ENCODE measurements at places on chromosomes 5 and 9.

DNA sequence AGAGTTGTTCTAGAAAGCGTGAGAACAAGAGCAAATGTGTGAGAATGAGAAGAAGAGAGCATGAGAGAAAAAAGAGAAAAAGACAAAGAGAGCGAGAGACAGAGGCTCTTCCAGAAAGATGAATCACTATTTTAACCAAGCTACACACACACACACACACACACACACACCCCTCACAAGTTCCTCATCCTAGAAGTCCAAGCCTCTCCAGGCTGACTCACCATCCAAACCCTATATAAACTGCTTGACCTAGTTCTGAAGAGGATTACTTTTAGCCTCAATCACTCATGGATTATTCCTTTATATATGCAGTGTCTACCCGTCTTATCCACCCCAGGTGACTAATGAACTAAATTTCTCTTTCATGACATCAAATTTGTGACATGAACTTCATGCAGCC lies 37.6 kb downstream of the C9orf57 start:
- no peak for DNase-seq

DNA sequence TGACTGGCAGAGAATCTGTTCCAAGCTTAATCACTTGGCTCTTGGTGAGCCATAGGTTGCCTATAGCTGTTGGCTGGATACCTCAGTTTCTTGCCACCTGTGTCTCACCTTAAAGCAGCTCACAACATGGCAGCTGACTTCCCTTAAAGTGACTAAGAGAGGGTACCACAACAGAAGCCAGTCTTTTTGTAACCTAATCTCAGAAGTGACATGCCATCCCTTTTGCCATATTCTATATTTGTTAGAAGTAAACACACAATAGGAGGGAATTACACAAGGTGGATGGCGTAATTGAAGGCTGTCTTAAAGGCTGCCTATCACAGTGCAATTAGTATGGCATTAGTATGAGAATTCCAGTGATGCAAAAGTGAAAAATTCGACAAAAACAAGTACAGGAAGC lies 28.1 kb downstream of the NIPBL start:
- no peak for DNase-seq

GRCh38 chr5:34941936-34942335 lies 12.6 kb downstream of the DNAJC21 start:
- no peak for DNase-seq

DNA sequence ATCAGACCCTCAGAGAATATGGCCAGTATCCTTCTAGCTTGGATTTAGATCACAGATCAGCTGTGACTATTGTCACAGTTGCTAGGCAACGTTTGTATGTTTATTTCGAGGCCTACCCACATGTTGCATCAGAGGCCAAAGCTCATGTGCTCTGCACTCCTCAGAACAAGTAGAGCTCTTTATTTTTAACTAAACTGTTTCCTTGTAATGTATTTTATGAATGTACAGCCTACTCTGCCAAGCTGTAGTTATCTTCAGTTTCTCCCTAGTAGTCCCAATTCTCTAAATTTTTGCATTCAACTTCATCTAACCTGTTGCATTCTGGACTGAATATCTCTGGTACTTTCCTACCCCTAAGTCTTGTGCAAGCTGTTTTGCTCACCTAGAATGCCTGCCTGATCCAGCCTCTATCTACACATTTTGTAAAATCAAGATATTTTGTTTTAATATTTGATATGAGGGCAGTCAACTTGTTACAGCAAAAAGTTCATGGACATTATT lies 52.8 kb downstream of the CAST start:
- no peak for DNase-seq

DNA sequence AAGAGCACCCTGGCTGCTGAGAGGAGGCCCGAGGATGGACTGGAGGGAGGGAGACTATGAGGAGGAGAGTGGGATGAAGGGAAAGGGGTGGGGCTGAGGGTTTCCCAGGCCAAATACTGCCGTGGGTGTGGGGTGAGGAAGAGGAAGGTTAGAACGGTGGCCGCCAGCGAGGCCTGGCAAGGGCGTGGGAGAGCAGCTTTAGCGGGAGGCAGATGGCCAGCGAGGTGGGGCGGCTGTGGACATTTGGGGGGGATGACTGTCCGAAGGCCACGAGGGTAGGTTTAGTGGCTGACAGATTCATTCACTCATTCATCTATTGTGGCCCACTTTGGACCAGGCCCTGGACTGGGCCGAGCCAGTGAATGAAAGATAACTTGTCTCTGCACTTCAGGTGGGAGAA lies 47.8 kb upstream of the NEURL1B start:
- DNase-seq, result no peak

DNA sequence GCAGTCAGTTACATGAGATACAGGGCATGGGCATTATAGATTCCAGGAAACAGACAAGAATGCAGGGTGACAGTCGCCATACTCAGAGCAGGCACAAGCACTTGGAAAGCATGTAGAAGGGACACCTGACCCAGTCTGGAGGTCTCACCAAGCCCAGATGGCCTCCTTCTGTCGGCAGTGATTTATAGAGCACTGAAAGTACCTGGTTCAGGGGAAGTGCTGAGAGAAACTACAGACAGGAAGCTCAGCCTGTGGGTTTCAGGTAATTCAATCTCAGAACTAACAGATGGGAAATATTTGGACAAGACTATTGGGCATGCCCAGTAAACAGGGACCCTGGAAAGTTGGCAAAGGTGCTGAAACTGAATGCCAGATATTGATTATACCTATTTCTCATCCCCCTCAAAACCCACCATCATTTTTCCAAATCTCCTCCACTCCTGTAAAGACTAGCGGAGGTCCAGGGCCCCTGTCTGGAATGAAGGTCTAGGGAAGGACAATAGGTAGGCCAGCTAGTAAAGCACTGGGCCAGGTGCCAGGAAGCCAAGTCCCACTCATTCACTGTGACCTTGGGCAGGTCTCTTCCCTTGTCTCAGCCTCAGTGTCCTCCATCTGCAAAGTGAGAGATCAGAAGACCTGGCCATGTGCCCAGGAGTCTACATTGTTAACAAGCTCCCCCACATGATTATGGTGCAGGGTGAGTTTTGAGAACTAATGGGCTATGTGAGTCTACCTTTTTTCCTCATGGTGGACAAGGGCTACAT lies 26.9 kb downstream of the KLHL3 start:
- no peak for DNase-seq

DNA sequence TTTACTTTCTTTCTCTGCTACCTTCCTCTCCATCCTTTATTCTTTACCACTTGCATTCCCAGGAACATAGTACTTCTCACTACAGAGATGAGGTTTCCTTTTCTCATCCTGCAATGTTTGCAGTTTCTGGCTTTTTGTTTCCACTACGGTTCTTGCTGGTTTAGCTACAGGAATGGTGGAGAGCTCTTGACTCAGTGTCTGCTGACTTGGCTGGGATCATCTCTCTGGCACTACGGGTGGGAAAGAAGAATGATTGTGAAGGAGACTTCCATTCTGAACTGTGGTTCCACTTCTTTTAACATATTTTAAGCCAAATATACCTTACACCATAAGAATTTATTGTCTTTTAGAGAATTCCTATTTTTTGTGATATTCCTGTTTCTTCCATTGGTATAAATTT lies 65.1 kb downstream of the NREP start:
- DNase-seq, result no peak

- DNase-seq, result no peak
These were observed 21.1 kb downstream of the HMGXB3 start for GRCh38 chr5:150021491-150022157.

DNA sequence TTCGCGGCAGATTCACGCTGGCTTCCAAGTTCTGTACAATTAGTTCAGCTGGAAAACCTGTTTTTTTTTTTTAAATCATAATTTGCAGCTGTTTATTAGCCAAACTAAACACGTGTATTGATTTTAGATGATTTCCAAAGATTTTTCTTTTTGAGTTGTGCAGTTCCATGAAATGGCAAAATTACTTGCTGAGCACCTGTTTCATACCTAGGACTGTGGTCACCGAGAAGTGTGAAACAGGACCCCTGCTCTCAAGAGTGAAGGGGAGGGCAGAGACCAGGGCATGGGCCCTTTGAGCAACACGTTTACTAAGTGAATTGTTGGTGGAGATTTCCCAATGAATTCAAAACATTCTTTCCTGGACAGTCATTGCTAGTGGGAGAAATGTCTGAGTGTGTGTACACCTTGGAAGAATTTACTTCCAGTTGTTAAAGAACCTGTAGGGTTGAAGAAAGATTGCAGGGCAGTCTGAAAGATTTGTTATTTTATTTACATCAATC lies 688 bp downstream of the SNX24 start:
- peak; percentile 68 for DNase-seq

DNA sequence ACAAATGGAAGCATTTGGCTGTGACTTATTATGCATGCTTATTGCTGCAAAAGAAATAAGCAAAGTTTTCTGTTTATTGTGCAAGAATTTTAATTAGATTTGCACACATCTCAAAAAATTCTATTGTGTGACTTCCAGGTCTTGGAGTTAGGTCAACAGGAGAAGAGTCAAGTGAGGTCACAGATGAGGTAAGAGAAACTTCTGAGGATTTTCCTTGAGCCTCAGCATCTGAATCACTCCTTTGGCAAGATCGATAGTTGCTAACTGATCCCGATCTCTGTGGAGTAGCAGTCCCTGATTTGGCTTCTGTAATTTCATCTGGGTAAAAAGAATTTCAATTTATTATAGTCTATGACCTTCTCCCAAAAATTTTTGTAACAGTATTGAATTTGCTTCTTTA lies 6.9 kb upstream of the TTC33 start:
- DNase-seq, result no peak

GRCh38 chr5:126284977-126285696 lies 138.1 kb upstream of the GRAMD2B start:
- no peak for DNase-seq

DNA sequence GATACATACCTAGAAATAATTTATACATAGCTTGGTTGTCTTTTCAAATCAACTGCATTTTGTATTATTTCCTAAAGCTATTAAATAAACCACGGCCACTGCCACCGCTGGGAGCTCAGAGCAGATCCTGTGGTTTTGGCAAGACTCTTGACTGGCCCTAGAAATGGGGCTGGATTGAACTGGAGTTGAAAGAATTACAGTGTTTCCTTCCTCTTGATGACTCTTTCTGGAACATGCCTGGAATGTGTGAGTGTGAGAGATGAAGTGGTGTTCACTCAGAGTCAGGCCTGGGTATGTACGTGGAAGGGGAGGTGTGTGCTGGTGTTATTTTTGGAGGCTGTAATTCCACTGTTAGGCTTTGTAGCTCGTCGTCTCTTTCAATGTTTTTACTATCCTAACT lies 45.9 kb downstream of the TEK start:
- peak; percentile 50 for DNase-seq

DNA sequence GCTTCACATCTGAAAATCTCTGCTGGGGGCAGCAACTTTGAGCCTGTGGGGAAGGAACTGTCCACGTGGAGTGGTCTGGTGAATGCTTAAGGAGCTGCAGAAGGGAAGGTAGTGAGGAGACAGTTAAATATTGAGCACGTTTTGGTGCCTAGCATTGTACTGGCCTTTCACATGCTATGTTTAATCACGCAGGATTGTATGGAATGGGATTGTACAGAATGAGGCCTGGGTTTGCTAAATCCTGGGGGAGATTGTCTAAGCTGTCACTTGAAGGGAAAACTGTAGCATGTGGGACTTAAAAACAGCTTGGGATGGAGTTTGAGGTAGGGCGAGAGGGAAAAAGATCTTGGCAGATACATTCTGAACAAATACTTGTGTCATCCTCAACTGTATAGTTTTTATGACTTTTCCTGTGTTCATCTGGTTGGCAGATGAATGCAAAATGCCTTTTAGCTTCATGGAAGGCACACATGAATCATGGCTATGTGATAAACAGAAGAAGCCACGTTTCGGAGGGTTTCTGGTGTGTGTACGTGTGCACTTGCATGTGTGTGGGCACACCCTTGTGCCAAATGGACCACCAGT lies 106.6 kb downstream of the TMC1 start:
- DNase-seq, result no peak

- no peak for DNase-seq
These were observed 292.9 kb downstream of the NNT start for GRCh38 chr5:43895876-43896275.

GRCh38 chr5:56827049-56827448 lies 11.7 kb downstream of the MAP3K1 start:
- DNase-seq, result no peak

DNA sequence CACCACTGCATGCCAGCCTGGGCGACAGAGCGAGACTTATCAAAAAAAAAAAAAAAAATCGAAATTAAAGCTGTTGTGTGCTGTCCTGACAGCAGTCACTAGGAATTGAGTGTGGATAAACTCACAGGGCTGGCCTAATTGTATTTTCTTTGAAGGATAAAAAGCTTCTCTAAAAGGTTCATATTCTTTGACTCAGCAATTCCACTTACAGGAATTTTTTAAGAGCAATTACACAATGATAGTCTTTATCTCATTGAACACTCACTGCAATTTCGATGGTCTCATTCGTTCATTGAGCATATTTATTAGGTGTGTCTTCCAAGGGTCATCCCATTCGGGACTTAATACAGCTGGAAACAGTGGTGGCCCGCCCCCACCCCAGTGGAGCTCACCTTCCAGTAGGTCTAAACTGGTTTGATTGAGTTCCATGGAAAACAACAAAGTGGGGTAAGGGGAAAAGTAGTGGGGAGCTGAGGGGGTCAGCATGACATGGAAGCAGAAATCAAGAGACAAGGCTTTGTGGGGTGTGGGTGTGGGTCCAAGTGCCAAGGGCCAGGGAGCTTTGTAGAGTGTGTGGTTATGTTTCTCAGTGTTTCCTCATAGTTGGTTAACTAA lies 6.7 kb downstream of the CDK9 start:
- DNase-seq, result no peak

DNA sequence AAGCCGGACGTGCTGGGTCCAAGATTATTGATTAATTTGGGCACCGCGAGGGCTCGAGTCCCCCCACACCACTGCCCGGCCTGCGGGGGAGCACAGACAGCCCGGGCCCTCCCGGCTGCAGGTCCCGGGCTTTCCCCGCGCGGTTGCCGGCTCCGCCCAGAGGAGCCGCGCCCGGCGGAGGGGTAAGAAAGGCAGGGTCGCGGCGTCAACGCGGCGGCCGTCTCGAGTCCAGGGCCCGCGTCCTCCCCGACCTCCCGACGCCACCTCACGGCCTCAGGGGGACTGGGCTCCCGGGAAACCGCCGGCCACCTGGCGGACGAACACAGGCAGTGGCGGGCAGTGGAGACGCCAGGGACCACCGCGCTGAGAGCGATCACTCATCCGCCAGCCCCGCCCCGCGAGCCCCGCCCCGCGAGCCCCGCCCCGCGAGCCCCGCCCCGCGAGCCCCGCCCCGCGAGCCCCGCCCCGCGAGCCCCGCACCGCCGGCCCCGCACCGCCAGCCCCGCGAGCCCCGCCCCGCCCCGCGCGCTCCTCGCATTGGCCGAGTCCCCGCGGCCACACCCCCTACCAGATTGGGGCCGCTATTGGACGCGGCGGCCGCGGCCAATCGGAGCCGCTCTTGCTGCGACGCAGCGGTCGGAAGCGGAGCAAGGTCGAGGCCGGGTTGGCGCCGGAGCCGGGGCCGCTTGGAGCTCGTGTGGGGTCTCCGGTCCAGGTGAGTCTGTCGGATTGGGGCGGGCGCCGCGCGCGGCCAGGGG lies at the start of gene MRPL41:
MRPL41 (plus strand) TSS at position 616 of the 758 bp plus-strand sequence. CDS start 203 bp downstream, outside the sequence.
- peak; percentile 51 for DNase-seq

GRCh38 chr9:122265149-122265915 lies 650 bp downstream of the MRRF start:
- DNase-seq, result peak; percentile 7

GRCh38 chr5:89191374-89191773 lies 308.4 kb upstream of the MEF2C start:
- no peak for DNase-seq
